Urothelium cell line (cell line): ENCODE measurements at places on chromosomes 1 and 21.

- DNase-seq = no peak
These were observed 80.4 kb upstream of the GCLM start for GRCh38 chr1:93989601-93990000.

GRCh38 chr1:244953901-244954300 lies 89.6 kb upstream of the HNRNPU start:
- DNase-seq = no peak

DNA sequence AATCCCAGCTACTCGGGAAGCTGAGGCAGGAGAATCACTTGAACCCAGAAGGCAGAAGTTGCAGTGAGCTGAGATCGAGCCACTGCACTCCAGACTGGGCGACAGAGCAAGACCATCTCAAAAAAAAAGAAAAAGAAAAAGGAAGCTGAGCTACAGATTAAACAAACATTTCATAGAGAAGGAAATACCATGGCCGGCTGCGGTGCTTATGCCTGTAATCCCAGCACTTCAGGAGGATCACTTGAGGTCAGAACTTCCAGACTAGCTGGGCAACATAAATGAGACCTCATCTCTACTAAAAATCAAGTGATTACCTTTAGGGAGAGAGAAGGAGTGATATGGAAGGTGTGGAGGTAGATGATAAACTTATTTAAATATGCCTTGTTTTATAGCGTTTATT lies 14.0 kb upstream of the CFAP126 start:
- DNase-seq = no peak

DNA sequence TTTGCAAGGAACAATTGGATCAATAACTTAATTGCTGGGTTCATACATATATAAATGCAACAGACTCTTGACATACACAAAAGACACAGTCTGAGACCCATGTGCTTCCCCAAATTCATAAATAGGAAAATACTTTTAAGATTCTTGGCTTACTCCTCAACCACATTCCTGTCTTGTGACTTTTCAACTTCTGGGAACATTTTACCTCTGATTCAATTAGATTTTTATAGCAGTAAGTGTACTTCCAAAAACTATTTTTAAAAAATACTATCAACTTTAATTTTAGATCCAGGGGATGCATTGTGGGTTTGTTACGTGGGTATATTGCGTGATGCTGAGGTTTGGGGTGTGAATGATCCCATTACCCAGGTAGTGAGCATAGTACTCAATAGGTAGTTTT lies 406.7 kb downstream of the RPS6KC1 start:
- DNase-seq = no peak

- no peak for DNase-seq
These were observed 58.9 kb downstream of the TGFBR3 start for GRCh38 chr1:91827087-91827458.

GRCh38 chr1:37862330-37862729 lies 2.9 kb upstream of the MTF1 start:
- no peak for DNase-seq

DNA sequence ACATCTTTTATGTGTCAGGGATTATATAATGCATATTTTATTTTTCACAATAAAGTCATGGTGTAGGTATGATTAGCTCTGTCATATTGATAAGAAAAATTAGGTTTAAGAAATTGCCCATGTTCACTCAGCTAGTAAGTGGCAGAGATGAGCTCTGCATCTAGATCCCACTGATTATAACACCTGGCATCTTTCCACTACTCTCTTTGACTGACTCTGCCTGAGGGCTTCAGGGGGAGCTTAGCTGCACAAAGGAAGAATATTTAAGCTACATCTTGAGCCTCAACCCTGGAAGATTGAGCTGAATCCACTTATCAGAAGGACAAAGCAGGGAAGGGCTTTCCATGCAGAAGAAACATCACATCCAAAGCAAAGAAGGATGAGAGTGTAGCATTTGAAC lies 190.4 kb downstream of the MIS18A start:
- DNase-seq = no peak

DNA sequence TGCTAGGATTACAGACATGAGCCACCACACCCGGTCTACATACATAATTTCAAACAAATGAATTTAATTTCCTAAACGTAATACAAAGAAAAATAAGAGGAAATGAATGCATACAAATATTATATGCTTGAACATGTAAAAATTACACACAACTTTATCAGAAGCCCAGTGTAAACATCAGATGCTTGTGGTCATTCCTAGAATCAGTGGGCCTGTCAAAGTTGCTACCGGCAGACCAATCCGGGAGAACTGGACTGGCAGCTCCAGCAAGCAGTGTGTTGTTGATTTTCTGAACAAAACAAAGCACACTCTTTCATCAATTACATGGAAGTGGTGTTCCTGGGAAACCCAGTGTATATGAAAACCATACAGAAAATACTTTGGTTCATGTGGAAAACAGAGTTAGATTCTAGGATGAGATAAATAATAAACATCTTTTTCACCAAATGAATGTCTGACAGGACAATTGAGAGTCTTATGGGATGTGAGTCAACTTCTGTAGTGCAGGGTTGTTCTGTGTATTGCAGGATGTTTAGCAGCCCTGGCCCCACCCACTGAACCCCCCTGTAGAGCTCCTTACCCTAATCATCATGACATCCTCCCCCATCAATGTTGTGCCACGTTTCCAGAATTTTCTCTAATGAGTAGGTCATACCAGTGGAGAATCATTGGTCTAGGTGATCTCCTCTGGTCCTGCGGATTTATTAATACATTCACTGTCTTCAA lies 33.8 kb downstream of the MFSD2A start:
- DNase-seq = no peak

DNA sequence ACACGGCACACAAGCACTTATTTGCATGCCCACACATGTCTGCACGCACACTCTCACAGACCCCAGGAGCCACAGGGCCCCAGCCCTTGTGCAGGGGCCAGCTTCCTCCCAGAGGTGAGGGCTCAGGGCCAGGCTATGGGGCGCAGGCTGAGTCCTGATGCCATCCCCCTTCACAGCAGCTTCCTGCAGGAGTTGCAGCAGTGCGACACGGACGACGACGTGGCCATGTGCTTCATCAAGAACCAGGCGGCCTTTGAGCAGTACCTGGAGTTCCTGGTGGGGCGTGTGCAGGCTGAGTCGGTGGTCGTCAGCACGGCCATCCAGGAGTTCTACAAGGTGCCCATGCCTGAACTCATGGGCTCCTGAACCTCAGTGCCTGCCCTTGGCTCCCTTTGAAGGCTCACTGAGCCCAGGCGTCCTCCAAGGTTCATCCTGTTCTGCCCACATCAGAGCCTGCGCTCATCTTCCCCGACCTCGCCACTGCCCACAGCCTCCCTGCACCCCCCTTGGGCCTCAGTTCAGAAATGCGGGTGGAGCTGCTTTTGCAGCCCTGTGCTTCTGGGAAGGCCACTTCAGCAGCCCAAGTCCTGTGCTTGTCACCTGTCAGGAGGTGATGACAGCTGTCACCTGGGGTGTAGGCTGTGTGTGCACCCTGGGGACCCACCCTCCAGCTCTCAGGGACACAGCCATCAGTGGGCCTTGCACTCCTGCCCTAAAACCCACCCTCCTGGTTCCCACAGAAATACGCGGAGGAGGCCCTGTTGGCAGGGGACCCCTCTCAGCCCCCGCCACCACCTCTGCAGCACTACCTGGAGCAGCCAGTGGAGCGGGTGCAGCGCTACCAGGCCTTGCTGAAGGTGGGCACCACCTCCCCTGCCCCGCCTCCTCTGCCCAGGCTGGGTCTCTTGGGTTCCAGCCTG lies 66.6 kb downstream of the TRIM11 start:
- no peak for DNase-seq

DNA sequence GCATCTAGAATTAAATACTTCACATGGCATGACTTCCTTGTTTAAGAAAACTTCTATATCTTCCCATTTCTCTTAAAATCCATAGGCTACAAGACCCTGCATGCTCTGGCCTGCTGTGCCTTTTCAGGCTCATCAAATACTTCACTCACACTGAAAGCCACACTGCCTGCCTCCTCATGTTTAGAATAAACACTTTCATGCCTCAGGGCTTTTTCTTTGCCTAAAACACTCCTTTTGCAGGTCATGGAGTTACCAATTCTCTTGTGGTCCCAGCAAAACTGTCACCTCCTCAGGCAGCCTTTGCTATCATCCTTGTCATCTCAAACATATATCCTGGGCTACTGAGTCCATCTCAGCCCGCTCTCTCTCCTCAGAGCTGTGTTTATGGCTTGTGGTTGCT lies 5.5 kb downstream of the SGIP1 start:
- no peak for DNase-seq

DNA sequence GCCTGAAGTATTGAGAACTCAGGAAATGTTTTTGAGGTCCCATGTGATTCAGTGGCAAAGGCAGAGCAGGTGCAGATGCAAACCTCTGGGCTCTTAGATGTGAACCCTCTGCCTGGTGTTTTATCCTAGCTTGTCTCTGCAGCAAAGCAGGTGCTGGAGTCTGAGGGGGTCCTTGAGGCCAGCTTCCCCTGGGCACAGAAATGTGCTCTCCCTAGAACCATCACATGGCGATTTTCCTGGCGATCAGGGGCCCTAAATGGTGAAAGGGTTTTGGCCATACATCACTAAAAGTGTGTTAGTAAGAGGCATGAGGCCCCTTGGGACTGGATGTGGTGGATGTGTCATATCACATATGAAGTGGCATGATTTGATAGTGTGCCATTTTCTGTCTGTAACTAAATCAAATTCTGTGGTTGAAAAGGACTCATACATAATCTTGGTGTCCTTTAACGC lies 144.8 kb downstream of the ST6GALNAC3 start:
- DNase-seq = no peak

- no peak for DNase-seq
These were observed 84.0 kb upstream of the TLR5 start for GRCh38 chr1:223227031-223227430.

- no peak for DNase-seq
These were observed 54.7 kb downstream of the CCDC18 start for GRCh38 chr1:93235261-93235660.

GRCh38 chr1:16433030-16433429 lies 4.2 kb downstream of the SPATA21 start:
- no peak for DNase-seq
